ENCODE measurements at places on chromosomes 7 and 10.

DNA sequence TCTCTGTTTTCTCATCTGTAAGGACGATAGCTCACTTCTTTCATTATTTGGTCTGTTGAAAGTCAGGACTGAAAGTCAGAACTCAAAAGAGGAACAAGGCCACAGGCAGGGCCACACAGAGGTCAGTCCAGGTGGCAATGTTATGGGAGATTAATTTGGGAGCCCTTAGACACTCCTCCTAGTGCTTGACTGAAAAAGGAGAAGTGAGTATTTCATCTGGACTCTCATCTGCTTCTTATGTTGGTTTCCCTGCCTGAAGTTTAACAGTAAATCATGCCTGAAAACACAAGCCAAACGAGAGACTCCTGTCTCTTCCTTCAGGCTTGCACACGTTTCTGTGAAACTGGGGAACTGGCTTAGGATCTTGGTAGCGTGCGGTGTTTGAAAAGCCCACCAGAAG lies 248.5 kb downstream of the BUB3 start:
- peak; percentile 5 for DNase-seq

GRCh38 chr10:124624466-124624865 lies 119.7 kb downstream of the FAM53B start:
- no peak for DNase-seq

DNA sequence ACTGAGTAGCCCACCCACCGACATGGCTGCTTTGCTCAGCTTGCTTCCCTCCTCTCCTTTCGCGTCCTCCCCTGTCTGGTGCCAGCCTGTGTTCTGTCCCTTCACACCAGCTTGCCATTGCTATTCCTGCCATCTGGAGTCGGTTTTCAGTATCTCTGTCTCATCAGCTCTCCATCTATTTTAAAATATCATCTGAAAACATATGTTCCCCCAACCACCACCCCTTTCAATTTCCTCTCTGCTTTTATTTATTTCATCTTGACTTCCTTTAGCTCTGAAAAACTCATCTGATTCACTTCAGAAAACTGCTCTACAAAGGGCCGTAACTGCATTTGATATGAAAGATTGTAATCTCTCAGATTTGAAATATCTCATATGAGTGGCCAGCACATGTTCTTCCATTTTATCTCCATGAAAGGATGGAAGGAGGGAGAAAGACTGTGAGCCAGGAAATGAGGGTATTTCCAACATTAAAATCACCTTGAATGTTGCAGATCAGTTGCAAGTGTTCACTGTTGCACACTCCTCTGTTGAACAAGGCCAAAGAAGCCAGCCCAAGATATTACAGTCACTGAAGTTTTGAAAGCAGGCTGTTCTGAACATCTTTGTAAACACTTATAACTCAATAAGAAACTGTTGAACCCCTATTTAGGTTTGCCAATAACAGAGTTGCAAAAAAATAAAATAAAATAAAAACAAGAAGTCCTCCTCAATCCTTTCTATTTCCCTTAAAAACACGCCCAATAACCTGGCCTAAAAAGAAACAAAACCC lies 202.4 kb upstream of the NEBL start:
- DNase-seq = no peak

DNA sequence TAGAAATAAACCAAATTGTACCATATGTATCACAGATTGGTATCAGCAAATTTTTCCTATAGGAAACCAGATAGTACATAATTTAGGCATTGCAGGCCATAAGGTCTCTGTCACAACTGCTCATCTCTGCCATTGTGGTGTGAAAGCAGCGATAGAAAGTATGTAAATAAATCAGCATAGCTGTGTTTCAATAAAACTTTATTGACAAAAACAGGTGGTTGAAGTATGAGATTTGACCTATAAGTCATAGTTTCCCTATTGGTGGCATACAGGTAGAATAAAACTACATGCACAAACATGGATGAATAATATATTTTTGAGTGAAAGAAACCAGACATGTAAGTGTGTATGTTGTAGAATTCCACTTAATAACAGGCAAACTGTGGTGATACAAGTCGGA lies 1454.9 kb downstream of the REEP3 start:
- no peak for DNase-seq

- DNase-seq = no peak
These were observed 30.4 kb downstream of the CNTNAP2 start for GRCh38 chr7:146146831-146147486.

- DNase-seq = no peak
These were observed 35.6 kb upstream of the LAMB4 start for GRCh38 chr7:108165723-108166122.

GRCh38 chr7:131075406-131075805 lies 252.3 kb upstream of the MKLN1 start:
- DNase-seq = no peak

DNA sequence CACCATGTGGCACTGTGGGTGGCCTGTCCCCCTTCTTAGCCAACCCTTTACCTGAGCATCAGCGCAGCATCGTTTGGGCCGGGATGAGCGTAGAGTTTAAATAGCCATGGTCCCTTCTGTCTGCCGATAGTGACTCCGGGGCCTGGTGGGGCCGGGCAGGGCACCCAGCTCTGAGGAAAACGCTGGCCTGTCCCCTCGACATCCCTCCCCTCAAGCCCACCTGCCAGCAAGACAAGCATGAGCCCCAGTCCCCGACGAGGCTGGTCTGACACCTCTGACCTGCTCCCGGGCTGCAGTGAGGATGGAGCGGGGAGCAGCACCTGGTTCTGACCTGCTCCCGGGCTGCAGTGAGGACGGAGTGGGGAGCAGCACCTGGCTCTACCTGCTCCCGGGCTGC lies 31.1 kb upstream of the CNPY1 start:
- DNase-seq = no peak

DNA sequence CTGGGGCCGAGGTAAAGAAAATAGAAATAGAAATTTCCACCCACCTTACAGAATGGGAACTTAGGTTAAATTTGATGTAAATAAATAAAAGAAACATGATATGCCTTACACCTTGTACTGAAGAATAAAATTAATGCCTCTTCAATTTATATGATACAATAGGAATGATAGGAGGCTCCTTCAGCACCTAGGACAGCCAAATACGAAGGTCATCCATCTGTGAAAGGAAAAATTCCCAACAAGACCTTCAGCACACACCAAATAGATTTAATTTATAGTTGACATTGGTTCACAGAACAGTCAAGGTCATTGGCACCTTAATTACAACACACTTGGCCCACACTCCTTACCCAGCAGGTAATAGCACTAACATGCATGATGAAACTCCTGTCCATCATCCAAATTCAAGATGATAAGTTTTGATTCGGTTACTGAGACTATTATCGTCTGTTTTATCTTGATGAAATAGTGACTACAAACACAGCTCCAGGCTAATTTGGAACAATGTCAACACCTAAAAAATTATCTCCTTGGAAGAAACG lies 250.9 kb downstream of the SNX13 start:
- no peak for DNase-seq

GRCh38 chr10:12547301-12547771 lies 198.0 kb downstream of the CAMK1D start:
- DNase-seq = no peak

- DNase-seq = no peak
These were observed 90.7 kb downstream of the UNCX start for GRCh38 chr7:1323178-1324027.

DNA sequence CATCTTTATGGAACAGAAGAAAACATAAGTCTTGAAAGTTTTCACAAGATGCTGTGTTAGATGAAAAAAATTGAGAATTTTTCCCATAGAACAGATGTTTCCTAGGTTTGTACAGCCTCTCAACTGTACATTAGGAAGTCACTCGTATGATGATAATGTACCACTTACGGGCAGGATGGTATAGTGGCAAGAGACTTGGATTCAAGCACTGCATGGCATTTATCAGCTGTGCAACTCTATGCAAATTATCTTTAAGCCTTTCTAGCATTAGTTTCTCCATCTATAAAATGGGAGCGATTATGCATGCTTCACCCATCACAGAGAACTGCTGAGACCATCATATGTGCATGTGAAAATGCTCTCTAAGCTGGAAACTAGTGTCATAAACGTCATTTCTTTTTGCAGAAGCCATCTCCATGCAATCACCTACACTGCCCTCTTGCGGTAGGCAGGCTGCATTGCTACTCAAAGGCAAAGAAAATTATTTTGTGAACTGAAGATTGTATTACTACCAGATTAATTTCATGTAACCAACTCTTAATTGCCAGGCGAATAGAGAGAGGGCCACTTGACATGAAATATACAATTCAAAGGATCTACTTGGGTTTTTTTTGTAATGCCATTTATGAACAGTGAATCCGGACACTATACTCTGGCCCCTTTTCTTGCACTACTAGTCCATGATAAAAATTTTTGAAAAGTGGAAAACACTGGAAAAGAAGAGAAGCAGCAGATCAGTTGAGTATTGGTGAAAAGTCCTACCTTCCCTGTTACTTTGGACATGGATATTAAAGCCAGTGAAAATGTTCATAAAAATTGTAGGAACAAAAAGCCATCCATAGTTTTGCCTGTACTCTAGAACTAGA lies 102.3 kb downstream of the JAZF1 start:
- DNase-seq = peak; percentile 6

GRCh38 chr7:28356619-28357018 lies 55.7 kb upstream of the CREB5 start:
- DNase-seq = no peak

- DNase-seq = no peak
These were observed 31.5 kb upstream of the TNRC18 start for GRCh38 chr7:5455175-5455574.

- DNase-seq = no peak
These were observed 161.4 kb downstream of the GPAM start for GRCh38 chr10:112022196-112022595.

DNA sequence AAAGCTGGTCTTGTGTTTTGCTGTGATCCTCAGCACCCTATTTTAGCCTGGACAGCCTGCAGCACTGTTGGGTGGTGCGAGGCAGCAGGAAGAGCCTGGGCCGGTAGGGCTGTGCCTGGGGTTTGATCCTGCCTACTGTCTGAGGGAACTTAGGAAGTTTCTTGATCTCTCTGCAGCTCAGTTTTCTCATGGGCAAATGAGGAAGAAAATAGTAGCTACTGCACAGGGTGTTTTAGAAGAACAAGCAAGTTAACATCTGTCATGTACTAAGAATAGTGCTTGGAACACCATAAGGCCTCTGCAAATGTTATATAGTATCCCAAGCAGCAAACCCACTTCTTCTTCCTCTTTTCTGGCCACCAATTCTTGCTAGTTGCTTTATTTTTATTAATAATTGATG lies 12.0 kb upstream of the AGR2 start:
- DNase-seq = peak; percentile 20

DNA sequence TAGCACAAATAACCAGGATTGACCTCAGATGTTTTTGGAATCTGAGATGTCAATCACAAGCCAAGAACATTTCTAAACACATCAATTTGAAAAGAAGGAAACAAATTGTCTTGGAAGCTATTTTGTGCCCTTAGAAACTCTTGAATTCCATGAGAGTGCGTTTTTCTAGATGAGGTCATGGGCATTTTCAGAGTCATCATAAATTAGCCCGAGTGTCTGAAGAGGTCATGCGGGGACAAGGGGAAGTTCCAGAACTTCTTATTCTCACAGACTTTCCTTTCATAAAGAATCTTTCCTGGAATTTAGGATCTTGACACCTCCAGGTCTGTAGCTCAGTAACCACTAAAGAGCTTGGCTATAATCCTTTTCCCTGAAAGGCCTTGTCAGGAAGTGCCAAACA lies 28.2 kb downstream of the IL2RA start:
- DNase-seq = no peak

DNA sequence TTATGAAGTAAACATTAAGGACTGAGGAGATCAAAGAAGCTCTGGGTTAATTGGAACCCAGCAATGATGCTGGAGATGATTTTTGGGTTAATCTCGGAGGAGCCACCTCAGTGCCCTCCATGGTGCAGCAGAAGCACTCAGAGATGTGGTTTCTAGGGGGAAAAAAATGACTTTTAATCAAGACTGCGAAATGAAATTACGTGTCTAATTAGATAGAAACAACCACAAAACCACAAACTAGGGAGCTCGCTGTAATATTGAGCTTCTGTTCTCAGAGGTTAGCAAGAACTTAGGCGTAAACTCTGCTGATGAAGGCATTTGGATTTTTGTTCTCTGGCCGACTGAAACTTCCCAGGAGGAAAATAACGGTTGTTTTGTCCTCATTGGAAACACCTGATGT lies 319.0 kb downstream of the GRID1 start:
- DNase-seq = no peak

DNA sequence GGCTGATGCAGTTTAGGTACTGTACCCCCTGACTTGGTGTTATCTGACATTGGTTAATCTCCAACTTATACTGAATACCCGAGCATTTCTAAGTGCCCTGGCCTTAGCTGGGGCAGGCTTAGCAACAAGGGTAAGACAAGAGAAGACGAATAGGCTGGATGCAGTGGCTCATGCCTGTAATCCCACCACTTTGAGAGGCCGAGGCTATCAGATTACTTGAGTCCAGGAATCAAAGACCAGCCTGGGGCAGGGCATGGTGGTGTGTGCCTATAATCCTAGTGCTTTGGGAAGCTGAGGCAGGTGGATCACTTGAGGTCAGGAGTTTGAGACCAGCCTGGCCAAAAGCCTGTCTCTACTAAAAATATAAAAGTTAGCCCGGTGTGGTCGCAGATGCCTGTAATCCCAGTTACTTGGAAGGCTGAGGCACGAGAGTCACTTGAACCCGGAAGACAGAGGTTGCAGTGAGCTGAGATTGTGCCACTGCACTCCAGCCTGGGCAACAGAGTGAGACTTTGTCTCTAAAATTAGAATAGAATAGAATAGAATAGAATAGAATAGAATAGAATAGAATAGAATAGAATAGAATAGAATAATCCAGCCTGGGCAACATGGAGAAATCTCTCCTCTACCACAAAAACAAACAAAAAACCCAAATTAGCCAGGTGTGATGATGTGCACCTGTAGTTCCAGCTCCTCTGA lies 108.9 kb downstream of the BICC1 start:
- no peak for DNase-seq

DNA sequence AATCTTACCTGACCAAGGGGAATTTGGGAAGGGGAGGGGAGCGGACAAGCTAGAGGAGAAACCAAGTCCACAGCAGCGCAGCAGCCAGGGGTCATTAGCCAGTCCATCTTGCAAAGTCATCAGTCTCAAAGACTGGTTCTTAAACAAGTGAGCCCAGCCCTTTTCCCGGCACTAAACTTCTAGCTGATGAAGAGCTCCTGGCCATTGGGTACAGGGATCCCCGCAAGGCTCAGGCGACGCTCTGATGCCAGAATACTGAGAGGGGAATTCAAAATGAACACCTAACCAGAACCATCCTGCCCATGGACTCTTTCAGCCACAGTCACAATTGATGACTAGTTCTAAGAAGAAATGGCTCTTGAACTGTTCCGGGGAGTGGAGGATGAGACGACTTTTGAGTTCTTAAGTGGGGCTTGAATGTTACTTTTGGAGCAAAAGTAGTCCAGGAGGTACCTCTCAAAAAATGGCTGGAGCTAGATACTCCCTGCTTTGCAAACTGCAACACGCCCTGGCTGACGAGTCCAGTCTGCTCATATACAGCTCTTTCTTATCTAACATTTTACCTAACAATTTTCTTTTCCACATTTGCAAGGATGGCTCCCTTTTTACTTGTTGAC lies 2.5 kb upstream of the TWIST1 start:
- DNase-seq = no peak

All from KG1 (cell line).